ENCODE measurements at places on chromosomes 6 and 20. TPM values are rescaled to one million over a fixed set of nuclear protein-coding genes. Genes with fewer than 3 reads are reported as not detected.

FRMD1 gene
- polyA plus RNA-seq, result 0.14 TPM

TRAPPC3L gene
- 0.06 TPM for polyA plus RNA-seq

COL19A1 gene
- polyA plus RNA-seq, result 0.33 TPM

TCEA2 gene
- 24.9 TPM for polyA plus RNA-seq

RNF182 gene
- 0.01 TPM for polyA plus RNA-seq

ROS1 gene
- polyA plus RNA-seq, result 0.04 TPM

DNA sequence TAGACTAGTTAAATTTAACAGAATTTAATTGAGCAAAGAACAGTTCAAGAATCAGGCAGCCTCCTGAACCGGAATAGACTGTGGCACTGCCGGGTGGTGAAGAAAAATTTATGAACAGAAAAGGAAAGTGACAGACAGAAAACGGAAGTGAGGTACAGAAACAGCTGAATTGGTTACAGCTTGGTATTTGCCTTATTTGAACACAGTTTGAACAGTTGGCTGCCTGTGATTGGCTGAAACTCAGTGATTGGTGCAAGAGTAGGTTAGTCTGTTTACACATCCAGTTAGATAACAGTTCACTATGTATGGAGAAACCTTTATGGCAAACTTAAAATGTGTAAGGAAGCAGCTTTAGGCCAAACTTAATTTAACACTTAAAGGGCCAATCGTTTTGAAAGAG lies 116.0 kb upstream of the CITED2 start:
- DNase-seq, result no peak

GRCh38 chr20:36154700-36155628 lies at the start of gene EPB41L1:
TSS of gene EPB41L1 (plus strand) at chr20:36154740. CDS start at chr20:36173778, 19,038 bp downstream.
- no peak for DNase-seq

DNA sequence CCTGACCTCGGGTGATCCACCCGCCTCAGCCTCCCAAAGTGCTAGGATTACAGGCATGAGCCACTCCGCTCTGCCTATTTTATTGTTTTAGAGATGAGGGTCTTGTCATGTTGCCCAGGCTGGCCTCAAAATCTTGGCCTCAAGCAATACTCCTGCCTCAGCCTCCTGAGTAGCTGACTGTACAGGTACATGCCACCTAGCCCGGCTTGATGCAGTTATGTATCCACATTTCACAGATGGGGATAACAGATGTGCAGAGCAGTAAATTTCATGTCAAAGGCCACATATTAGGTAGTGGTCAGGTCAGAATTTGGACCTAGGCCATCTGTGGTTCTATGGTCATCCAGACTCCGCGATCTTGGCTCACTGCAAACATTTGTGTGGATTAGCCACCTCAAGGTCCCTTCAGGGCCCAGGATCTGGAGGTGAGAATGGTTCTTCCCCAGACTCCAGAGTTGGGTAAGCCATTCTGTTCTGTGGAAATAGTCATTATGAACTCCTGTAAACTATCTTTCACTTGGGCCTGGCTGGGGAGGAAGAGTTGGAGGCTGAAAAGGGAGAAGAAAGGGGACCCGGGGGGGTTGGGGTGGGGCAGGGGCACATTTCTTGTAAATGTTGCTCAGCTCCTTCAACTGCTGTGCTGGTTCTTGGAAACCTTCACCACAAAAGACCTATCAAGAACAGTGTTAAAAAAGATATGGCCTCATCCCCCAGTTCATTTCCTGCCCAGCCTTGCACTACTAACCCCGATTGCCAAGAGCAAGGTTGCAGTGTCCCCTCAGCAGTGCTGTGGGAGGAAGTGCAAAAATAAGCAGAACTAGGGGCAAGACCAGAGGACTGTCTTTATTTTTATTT lies 13.0 kb downstream of the PIM1 start:
- no peak for DNase-seq

DNA sequence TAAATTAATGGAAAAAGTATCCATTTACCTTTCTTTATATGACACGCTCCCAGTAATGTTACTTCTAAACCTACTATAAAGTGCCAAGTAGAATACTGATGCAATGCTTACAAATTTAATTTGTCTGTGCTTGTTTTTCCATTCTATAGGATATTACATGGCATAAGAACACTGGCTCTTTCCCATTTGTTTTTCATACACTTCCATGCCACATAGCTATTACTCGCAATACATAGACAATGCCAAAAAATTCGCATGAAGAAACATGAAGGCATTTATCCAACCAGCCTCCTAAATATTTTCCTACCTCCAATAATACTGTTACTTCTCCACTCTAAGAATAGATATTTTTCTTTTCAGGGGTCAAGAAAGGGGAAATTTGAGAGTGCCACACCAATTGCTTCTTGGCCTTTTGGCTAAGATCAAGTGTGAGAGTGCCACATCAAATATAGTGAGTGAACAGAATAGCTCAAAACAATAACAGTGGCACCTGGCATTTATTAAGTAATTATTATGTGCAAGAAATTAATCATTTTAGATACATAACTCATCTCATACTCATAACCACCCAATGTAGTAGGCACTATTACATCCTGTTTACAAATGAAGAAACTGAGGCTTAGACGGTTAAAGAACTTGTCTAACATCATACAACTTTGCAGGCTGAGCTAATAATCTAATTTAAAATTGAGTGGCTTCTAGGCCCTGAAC lies 845 bp upstream of the DST start:
- no peak for DNase-seq

DNA sequence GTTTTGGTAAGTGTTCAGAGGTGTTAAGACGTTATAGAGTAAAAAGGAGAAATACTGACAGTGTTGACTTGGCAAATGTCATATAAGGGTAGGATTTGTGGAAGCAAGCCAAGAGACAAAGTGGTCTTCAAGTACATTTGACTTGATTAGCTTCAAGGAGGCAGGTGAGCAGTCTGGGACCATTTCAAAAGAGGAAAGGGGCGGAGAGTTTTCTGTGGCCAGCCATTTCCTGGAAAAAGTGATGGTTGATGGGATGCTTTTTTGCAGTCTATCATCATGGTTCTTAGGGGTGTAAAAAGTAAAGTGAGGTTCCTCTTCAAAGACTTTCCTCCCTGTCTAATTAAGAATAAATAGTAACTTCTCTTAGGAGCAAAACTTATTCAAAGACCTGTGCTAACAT lies 28.7 kb downstream of the FKBP1A start:
- no peak for DNase-seq

- no peak for DNase-seq
Observed at GRCh38 chr6:129476810-129477209, 233.2 kb downstream of the ARHGAP18 start.

DNA sequence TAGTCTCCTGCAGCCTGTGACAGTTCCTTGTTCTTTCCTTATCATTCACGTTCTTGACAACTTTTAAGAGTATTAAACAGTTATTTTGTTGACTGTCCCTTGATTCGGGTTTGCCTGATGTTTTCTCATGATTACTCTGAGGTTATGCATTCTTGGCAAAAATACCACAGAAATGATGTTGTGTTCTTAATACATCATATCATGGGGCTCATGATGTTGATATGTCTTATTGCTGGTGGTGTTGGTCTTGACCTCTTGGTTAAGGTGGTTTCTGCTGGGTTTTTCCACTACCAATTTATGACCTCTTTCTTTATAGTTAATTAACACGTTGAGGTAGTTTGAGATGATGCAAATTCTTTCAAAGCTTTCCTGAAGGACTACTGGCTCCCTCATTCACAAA lies 59.1 kb downstream of the ZHX3 start:
- DNase-seq, result no peak

DNA sequence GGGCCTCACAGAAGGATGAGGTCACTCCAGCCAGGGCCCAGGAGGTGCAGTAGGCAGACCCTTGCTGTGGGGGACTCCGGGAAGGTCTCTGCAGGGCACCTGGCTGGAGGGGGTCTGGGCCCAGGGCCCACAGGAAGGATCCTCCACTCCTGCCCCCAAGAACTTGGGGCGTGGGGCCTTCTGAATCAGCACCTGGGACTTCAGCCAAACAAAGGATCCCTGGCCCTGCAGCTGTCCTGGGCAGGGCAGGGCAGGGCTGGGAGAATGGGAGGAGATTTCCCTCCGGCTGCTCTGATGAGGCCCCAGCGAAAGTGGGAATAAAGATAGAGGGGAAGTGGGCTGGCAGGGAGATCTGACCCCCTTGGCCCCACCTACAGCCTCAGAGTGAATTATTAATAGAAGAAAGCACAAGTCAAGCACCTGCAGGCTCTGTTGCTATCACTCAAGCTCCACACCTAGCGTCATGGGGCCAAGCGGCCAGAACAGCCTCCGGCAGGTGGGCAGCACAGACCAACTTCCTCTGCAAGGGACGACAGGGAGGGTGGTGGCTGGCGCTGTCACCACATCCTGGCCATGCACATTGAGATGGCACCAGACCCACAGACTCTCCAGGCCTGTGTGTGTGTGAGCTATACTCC lies 61.6 kb upstream of the MRPS10 start:
- DNase-seq, result peak; percentile 59

DNA sequence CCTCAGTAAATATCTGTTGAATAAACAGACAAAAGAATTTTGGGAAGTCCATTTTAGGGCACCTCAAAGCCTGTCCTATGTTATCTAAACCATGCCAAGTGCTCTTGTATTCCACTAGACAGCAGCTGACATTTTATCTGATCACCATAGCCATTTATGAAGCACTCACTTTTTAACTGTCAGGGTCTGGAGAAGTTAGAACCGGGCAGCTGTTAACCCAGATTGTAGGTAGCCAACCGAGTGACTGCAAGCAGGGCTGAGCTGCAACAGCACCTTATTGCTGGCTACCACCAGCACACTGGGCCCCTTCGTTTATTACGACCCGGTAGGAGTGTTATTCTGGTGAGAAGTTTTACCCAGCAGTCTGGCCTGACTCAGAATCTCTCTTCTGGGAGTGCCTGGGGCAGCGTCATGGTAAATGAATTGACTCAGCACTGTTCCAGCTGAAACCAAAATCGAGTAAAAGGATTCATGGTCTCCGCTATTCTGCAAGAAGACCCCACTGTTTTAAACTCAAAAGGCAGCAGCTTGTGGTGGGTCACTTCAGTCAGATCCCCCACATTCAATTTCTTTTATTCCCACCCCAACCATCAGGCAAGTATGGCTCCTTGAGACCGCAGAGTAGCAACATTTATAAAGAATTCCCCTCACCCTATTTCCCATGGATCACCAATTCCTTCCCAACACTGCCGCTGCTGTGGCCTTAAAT lies 1.7 kb downstream of the UBE2V1 start:
- no peak for DNase-seq

GRCh38 chr6:6968731-6969552 lies 138.8 kb upstream of the RREB1 start:
- DNase-seq, result no peak

GRCh38 chr20:51116765-51117686 lies 94.1 kb upstream of the KCNG1 start:
- no peak for DNase-seq

GRCh38 chr20:17662333-17663039 lies 19.6 kb downstream of the RRBP1 start:
- no peak for DNase-seq

DNA sequence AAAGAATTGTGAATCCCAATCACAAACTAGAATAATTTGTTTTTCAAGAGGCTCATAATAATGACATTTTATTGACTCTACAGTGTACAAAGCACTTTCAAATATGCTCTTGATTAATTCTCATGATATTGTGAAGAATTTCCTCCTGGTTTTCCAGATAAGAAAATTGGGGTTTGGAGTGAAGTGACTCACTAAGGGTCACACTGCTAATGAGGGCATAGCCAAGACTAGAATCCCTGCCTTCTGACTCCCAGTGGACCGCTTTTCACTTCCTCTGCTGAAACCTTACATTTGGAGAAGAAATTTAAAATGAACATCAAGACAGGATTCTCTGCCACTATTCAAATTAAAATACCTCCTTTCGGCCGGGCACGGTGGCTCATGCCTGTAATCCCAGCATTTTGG lies 38.3 kb upstream of the LTV1 start:
- DNase-seq, result no peak

DNA sequence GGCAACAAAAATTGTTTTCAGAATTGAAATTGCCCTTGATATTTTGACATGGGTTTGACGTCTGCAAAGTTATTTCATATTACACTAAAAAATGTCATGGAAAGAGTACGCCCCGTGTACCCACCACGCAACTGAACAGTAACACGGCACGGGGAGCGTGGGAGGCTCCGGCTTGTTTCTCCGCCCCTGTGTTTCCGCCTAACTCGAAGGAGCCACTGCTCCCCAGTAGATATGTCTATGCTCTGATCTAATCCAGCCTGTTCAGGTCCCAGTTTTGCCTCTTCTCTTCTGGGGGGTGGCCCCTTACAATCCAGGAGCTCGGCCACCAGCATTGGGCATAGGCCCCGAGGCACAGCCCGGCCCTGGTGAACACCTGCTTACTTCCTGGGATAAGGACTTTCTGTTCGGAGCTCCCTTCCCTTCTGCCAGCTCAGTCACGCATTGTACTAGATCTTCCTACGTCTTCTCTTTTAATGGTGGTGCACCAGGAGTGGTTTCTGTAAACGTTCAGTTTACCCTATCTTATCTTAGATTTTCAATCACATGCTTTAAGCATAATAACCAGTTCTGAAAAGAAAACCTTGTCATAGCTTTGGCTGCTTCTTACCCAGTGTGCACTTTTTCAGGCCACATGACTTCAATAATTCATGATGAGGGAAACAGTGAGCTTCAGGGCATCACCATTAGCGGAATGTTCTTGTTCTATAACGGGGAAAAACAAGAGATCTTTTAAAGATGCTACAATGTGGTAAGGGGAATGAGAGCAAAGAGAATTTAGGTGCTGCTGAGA lies 43.9 kb upstream of the EXOC2 start:
- no peak for DNase-seq

GRCh38 chr6:44051515-44051914 lies 75.7 kb downstream of the MRPL14 start:
- DNase-seq, result no peak

GRCh38 chr6:107731422-107732319 lies 92.4 kb downstream of the SCML4 start:
- no peak for DNase-seq

GRCh38 chr6:57102976-57103375 lies 13.0 kb downstream of the ZNF451 start:
- no peak for DNase-seq
